ENCODE measurements at places on chromosomes 3 and 15.

DNA sequence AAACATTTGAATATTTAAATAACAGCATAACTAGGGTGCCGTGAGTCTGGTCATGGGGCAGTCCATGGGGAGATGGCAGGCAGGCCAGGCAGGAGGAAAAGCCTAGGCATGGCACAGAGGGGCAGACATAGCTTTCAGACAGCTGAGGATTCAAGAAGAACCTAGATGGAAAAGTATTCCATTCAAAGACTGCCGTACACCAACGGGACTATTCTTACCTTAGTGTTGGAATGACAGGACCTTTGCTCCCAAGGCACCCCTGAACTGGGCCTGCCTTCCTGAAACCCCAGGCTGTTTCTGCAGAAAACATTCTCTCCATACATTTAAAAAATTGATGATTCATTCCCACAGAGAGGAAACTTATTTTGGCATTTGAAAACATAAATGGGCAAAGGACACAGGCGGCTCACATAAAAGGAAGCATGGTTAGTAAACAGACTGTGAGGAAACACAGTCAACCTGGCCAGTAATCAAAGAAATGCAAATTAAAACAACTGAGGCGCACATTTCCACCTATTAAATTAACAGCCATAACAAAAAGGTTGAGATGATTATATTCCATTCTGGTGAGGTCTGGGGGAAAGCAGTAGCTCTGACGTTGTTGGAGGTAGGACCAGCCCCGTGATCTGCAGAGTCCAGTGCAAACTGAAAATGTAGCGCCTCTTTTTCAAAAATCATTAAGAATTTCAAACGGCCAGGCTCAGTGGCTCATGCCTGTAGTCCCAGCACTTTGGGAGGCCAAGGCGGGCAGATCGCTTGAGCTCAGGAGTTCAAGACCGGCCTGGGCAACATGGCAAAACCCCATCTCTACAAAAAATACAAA, 71.3 kb upstream of the SMAD3 start:
- no peak for DNase-seq

DNA sequence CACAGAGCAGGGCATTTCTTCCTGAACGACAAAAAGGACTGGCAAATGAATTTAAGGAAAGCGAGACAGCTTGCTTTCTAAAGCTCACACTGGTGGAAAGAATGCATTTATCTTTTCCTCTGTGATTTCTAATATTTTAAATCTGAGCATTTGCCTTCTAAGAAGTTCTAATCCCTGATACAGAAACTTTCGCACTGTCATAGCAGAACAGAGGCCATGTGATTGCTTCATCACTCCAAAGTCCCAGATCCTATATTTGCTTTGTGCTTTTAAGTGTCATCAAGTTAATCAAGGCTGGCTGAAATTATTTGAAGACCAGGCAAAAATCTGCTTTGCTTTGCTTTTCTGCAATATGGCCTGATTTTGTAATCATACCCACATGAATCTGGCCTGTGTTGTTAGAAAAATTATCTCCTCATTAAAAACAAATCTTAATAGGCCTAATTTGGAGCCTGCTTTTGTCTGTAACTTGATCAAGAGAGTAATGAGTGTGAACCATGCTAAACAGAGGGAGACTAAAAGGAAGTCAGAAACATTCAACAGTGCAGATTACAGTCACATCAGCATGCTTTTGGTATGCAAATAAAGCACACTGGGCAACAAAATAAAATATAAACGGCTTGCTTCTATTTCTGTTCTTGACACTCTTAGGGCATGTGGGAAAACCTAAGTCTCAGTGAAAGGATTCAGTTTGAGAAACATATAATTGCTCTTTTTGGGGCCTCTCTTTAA, 178.2 kb upstream of the ADAMTS9 start:
- no peak for DNase-seq

- no peak for DNase-seq
Observed at GRCh38 chr15:57198654-57199291, 177.5 kb upstream of the CGNL1 start.

DNA sequence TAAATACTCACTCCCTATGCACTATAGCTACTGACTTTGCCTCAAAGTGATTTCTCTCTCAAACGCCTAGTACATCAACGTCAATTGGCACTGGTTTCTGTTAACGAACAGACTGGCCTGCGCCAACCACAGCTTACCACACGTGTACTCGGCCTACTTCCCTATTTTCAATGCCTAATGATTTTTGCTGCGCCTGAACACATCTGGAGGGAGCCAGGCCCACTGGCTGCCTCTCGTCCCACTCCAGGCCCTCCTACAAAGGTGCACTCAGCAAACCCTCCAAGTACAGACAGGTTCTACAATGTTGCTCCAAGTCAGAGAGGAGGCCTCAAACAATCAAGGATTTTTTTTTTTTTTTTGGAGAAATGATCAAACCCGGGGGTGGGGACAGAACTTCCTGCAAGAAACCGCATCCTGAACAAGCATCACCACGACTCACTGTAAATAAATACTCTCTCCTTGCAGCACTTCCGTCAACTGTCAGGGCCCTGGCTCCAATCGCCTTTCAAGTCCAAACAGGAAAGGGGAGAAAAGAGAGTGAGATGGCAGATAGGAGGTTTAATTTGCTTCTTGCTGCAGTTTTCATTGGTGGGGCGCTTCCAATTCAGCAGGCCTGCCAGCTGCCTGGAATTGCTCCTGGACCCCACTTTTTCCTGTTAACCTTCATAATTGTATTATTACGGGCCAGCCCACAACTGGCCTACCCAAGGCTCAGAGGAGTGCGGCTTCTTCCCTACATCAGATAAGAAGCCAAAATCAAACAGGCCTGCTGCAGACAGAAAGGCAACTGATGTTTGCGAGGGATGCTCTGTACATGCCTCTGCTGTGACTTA, 139.3 kb downstream of the FOXP1 start:
- DNase-seq: no peak

GRCh38 chr15:72242775-72243370, 11.9 kb upstream of the PKM start:
- DNase-seq: no peak

DNA sequence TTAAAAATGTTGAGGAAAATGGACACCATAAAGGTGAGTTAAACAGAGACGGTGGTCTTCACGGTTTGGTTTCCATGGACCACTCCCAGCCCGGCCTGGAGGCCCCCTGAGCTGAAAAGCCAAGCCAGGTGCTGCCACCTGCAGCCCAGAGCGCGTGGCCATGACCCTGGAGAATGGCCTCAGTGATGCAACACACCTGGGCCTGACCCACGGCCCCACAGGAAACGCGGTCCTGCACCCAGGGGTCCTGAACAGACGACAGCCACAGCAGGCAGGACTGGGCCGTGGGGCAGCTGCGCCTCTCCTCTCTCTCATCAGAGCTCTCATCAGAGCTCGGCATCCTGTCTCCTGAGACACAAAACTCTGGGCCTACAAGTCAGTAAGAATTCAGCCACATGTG, 64.1 kb downstream of the NIPA2 start:
- no peak for DNase-seq

DNA sequence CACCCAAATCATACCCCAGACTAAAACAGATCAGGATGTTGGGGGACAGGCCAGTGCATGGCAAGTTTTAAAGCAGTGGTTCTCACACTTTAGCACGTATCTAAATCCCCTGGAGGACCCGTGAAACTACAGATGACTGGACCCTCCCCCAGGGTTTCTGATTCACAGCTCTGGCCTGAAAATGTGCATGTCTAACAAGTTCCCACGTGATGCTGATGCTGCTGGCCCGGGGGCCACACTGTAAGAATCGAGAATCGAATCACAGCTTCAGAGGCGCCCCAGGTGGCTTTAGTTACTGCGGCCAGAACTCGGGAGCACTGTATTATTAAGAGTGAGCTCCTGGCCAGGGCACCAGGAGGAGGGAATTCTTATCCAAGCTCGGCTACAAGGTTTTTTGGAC, 11.6 kb downstream of the ADAMTS17 start:
- no peak for DNase-seq

GRCh38 chr15:89770041-89770440, 6.1 kb upstream of the MESP2 start:
- no peak for DNase-seq

DNA sequence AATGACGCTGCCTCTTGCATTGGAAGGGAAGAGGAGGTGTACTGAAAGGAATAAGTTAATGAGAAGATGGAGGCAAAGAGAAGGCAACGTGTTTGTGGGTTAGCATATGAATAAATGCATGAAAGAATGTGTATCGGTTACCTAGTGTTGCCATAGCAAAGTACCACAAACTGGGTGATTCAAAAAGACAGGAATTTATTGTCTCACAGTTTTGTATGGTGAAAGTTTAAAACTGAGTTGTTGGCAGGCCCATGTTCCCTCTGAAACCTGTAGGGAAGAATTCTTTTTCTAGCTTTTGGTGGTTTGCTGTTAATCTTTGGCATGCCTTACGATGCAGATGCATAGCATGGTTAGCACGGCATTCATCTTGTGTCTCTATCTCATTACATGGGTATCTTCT, 729.9 kb downstream of the MECOM start:
- no peak for DNase-seq

- DNase-seq: no peak
Observed at GRCh38 chr15:38593524-38593923, 28.9 kb upstream of the RASGRP1 start.

GRCh38 chr15:31268108-31268501, 58.5 kb upstream of the KLF13 start:
- DNase-seq: no peak

DNA sequence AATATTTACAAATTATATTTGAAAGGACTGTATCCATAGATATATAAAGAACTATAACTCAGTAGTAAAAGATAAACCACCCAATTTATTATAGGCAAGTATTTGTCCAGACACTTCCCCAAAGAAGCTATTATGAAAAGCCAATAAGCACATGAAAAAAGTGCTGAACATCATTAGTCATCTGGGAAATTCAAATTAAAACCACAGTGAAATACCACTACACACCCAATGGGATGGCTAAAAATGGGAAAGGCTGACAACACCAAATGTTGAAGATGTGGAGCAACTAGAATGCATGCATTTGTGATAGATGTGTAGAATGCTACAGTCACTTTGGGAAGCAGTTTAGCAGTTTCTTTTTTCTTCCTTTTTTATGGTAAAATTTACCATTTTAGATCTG, 147.0 kb downstream of the PDE8A start:
- no peak for DNase-seq

- no peak for DNase-seq
Observed at GRCh38 chr3:86954226-86954625, 36.7 kb downstream of the VGLL3 start.

GRCh38 chr15:85690561-85691231, 104.0 kb downstream of the KLHL25 start:
- no peak for DNase-seq

DNA sequence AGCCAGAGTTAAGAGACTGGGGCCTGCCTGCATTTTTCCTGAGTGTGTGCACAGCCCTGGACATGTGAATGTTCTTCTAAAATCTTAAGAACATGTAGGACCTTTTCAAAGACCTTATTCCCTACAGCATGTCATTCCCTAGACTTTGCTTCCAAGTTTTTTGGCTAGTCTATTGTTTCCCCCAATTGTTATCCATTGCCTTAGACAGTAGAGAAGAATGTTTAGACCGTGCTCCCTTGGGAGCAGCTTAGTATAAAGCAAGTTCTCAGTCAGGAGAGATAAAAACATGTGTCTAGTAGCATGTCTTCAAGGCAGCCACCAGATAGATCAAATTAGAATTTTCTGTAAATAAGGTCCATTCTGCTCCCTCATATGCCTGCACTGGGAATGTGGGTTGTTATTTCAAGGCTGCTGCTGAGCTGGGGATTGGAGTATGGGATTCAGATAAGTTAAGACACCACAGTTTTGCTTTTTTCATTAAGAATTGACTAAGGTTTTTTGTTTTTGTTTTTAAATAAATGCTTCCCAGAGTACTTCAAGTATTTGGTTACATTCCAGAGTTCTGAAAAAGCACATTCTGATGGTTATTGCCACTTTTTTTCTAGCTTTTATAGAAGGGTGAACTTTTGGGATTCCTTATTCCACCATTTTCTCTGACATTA, 246.7 kb downstream of the RORA start:
- DNase-seq: no peak

- DNase-seq: no peak
Observed at GRCh38 chr3:128863560-128863959, 15.9 kb upstream of the ACAD9 start.

GRCh38 chr3:14718539-14718938, 43.6 kb downstream of the C3orf20 start:
- no peak for DNase-seq

All from COLO829 (cell line).